ENCODE measurements at places on chromosomes 1 and 21.

DNA sequence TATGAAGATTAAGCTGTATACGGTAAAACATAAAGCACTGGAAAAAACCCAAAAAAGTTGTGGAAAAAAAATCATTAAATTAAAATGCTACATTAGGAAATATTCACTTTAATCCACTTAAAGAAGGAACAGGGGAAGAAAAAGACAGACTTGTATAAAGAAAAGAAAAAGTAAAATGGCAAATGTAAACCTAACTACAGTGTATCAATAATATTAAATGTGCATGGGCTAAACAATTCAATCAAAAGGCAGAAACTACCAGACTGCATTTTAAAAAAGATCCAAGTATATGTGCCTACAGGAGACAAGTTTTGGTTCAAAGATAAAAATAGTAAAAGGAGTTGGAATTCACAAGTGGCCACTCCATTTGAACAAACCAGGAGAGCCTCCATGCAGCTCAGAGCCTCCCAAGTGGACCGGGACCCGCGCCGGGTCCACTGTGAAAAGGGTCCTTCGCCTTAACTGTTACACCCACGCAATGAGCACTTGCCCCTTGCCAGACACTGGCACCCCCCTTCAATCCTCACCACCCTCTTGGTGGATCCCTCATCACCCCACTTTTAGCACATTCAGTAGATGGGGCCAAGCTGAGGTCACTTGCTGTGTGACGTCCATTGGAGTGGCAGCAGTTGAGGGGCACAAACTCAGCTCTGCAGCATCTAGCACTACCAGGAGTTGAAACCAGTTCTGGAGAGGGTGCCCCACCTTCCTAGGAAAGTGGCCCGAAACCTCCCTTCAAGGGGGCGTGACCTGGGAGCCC is 898 bp downstream of the C1orf174 start:
- DNase-seq: no peak

GRCh38 chr21:37204580-37204979 is 62.6 kb downstream of the VPS26C start:
- no peak for DNase-seq

- no peak for DNase-seq
Measured at GRCh38 chr21:46489162-46489663, 30.5 kb downstream of the DIP2A start.

DNA sequence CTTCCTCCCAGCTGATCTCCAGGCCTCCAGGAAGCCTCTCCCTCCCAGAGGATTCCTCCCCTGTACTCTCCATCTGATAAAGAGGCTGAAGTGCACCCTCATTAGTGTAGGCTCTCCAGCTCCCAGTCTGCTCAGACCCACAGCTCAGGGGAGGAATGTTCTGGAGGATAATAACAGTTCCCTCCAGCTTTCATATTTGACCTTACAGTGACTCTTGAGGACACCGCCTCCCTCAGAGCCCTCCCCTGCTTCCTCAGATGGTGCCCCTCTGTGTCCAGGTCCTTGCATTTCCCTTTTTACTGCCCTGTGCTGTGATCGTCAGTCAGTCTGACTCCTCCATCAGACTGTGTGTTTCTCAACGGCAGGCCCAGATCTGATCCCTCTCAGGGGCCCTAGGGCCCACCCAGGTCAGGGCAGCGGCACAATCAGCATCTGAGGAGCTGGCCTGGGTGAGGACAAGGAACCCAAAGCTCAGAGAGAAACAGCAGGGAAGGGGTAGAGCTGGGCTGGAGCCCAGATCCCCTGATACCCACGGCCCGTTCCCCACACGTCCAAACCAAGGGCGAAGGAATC is 1.1 kb upstream of the SHISAL2A start:
- DNase-seq: no peak

GRCh38 chr1:9233241-9233941 is 1.2 kb upstream of the H6PD start:
- DNase-seq: no peak

DNA sequence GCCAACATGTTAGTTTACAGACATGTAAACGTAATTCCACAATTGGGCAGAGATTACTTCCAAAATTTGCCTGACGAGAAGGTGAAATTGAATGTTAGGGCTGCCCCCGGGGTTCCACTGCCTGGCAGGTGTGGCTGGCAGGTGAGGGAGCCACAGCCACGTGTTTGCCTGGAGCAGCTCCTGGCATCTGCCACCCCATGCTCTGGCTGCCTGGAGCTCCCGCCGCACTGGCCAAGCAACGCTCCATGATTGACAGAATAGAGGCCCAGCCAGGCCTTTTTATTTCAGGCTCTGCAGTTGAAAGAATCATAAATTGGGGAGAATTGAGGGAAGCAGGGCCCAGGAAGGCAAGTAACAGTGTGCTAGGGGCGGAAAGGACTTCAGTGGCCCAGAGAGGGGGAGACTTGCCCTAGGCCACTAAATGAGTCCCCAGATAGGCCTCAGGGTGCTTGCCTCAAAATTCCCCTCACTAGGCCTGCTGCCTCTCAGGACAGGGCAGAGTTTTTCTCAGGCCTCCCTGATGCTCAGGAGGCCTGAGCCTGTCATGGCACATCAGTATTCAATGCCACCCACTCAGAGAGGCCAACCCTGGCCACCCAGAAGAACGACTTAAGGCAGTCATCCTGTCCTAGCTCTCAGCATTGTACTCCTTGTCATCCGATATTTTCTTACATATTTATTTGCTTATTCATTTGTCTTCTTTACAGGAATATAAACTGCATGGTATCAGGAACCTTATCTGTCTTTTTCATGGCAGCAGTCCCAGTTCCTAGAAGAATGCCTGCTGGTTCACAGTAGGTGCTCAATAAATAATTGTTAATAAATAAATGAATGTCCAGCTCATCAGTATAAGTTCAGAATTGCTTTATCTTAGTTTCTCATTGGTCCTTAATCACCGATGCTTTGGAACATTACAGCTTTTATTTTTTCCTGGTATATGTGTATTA is 16.6 kb upstream of the S1PR1 start:
- DNase-seq: no peak

- no peak for DNase-seq
Measured at GRCh38 chr1:153617663-153618062, 1.5 kb upstream of the S100A14 start.

GRCh38 chr1:110559157-110559556 is 40.2 kb upstream of the KCNA10 start:
- no peak for DNase-seq

DNA sequence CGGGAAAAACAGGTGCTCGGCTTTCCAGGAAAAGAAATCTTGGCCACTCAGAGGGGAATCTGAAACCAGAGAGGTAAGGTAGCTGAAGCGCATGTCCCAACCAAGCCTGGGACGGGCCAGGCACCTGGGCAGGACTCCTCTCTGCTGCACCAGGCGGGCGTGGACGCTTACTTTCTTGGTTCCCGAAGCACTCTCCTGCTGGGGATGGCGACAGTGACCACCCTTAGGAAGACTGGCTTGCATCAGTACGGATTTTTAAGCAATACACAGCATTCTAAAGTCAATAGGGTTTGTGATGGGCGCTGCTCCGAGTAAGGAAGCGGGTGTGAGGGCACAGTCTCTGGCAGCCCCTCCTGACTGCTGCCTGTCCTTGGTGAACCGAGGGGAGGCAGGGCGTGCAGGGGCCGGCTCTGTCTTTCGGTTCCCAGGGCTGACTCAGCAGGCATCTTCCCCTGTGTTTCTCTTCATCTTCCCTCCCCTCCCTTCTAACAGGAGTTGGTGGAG is 74.9 kb upstream of the ANGPTL1 start:
- DNase-seq: no peak

DNA sequence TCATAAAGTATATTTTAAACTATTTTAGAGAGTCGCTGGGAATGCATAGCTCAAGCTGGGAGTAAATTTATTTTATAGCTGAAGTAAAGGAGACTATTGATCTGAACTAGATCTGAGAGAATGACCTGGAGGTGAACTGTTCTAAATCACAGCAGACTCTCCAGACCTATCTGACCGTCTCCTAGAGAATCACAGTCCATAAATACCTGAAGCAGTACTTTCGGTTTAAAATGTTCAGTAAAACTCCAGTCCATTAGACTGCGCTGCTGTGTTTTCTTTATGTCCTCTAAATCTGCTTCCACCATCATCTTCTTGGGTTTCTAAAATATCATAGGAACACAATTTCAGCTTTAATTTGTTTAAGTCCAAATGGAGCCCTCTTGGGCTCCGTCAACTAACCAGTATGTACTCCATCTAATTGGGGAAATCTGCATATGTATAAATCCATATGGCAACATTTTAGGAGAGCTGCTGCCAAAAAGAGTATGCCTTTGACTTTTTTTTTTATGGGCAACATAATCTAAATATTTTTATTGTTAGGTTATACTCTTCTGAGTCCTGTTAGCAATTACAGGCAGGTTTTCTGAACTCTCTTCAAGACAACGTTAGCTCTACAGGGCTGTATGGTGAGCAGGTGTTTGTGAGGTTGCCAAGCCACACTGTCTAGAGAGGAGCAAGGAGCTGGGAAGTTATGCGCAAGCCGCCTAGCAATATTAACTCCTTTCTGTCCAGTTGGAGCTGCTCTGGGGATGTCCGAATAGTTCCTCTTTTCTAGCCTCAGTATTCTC is 111.2 kb downstream of the SPAG17 start:
- DNase-seq: no peak

DNA sequence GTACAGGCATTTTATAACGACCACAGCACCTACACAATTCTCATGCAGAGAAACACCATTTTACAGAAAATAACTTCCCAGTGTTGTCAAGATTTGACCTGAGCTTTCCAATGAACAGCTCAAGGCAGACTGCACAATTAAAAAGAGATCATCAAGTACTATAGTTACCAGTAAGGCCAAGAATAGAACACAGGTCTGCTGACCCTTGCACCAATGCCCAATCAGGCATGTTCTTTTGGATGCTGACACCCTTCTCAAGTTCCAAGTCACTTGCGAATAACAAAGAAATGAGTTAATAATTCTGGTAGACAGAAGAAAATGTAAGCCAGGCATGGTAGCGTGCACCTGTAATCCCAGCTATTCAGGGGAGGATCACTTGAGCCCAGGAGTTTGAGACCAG is 101.9 kb downstream of the SLC45A1 start:
- no peak for DNase-seq

GRCh38 chr1:152886085-152886484 is 8.0 kb downstream of the SMCP start:
- no peak for DNase-seq

GRCh38 chr1:197393105-197393504 is 125.1 kb downstream of the CRB1 start:
- DNase-seq: no peak

DNA sequence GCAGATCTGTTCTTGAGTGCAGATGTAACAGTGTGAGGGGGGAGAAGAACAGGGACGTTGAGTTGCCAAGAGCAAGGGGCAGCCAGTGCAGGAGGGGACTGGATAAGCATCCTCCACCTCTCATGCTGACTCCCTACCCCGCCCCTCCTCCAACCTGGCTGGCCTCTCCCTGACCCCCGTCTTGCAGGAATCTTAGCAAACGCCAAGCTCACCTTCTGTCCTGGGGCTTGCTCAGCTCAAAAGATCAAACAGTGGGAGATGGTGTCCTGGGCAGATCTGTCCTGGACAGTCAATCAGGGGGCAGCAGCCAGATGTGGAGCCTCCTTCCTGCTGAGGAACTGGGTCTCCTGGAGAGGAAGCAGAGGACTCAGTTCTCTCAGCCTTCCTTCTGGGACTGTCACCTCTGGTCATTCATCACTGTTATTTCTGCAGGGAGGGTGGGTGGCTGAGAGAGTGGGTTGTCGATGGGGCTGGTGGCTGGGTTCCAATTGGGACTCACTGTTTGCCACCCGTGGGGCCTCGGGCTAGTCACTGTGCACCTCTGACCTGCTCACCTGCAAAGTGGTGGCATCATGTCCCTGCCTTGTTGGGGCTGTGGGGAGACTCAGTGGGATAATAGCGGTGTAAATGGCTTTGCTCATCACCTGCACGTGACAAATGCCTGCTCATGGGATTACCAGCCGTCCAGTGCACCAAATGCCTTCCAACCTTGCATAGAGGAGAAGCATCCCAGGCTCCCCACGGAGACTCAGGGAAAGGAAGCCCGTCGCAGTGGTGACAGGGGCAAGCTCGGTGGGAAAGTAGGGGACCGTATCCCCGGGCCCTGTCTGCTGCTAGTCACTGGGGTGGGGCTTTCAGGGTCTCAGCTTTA is 154.4 kb downstream of the PTPRU start:
- DNase-seq: no peak

Measured in NCI-H1092 (cell line).